ENCODE measurements at places on chromosomes 4 and X.
A peak's percentile ranks its signal among the peaks of the same experiment; 100 is the strongest.

GRCh38 chrX:9770319-9770718 lies 4.7 kb upstream of the GPR143 start:
- no peak for DNase-seq

GRCh38 chr4:80240976-80241375 lies 25.5 kb upstream of the FGF5 start:
- no peak for DNase-seq

- DNase-seq, result no peak
Measured at GRCh38 chrX:19172741-19173140, 50.5 kb upstream of the ADGRG2 start.

DNA sequence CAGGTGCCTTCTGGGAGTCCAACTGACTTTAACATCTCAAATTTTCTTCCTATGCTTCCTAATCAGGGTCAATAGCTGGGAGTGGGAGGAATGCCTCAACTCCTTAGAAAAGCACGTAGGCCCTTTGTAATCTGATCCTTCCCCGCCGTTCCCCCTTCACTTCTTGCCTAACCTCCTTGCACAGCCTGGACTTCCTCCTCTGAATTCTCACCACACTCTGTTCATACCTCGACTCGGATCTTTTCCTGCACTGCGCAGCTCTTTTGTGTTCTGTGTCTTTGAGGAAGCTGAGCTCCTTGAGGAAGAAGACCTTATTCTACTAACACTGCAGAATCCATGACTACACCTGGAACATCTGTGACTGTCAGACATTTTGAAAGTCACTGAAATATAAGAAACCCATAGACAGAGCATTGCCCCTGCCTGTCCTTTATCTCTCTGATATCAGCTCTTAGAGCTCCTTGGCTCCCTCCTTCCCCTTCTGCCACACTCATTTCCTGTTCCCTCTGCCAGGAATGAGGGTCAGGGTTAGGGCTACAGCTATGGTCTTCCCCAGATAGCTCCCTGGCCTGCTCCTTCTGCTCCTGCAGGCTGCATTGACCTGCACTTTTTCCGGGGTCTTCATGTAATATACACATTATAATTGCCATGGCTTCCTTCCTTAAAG lies 140.2 kb upstream of the LDB2 start:
- no peak for DNase-seq

DNA sequence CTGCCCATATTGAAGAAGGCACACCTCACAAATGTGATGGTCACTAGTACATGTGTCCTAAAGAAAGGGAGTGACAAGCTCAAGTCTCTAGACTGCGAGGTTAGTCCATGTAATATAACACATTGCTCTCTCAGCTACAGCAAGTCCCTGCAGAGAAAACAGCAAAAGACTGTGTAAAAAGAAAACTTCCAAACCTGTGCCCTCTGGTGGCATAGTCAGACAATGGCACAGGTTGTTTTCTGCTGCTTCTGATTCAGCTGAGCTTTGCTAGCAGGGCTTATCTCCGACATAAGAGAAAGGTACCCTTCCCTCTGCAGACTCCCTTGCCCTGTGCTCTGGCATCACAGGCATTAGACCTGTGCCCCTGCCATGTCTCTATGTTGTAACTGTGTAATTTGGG lies 1.4 kb upstream of the SERPINA7 start:
- no peak for DNase-seq

- no peak for DNase-seq
Measured at GRCh38 chrX:47540754-47541538, 20.1 kb upstream of the ARAF start.

DNA sequence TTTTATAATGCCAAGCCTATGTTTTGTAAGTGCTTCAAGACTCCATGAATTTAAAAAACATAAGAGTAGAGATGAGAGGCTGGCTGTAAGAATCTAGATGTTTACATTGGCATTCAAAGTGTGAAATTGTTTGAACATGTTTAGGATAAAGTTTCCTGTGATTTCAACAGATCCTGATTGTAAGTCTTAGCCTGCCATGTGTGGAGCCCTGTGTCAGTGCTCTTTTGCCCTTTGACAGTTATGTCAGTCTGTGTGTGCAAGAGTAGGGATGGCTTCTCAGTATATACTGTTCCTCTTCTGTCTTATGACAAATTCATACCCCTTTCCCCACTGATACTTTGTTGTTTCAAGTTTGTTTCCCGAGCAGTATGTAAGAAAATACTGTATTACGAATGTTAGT lies 68.2 kb downstream of the USP9X start:
- no peak for DNase-seq

- DNase-seq, result no peak
Measured at GRCh38 chr4:40976343-40976742, 226.6 kb downstream of the NSUN7 start.

DNA sequence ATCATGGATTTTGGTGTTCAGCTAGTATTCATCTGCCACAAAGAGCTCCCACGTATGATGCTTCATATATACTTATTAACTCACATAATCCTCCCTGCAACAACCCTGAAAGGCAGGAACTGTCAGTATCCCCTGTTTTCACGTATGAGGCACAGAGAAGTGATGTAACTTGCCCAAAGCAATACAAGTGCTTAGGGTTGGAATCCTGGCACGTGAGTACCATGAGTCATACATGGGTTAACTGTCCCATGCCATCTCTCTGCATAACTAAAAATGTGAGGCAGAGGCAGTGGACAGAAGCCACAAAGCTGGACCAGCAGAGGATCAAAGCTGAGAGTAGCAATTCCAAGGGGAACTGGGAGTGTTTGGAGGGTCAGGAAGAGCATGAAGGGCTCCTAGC lies 35.7 kb upstream of the EGFL6 start:
- no peak for DNase-seq

DNA sequence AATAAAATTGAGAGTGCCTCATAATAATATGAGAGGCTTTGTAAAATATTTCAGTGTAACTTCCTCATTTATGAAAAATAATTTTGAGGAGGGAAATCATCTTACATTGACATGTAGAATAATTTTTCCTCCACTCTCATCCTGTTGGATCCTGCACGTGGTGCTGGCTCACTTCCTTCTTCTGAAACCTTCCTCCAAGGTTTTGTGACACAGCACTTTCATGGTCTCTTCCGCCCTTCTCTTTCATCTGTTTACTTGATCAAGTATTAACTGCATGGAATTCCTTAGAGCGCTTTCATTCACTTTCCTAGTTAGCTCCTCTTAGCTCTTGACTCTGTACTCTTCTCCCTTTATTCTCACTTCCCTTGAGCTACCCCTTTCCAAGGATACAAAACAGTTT lies 246.5 kb downstream of the RAPGEF2 start:
- DNase-seq, result no peak

- DNase-seq, result no peak
Measured at GRCh38 chrX:10230222-10230621, 73.4 kb downstream of the CLCN4 start.

DNA sequence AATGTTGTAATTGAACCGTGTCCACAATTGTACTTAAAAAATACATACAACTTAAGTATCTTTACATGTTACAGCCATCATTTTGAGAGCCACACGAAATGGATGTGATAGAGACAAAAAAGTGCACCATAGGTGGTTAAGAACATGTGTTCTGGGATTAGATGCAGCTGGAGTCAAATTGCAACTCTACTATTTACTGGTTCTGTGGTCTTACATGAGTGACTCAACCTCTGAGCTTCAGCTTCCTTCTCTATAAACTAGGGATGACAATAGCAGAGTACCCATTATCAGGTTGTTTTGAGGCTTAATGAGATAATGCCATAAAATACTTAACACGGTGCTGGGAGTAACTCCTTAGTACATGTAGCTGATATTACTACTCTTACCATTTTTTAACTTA lies 130.4 kb downstream of the IDS start:
- DNase-seq, result no peak

- DNase-seq, result no peak
Measured at GRCh38 chr4:137599734-137600133, 67.4 kb upstream of the PCDH18 start.

GRCh38 chr4:46073778-46074177 lies 50.1 kb downstream of the GABRG1 start:
- no peak for DNase-seq

- no peak for DNase-seq
Measured at GRCh38 chrX:115988825-115989224, 181.7 kb upstream of the AGTR2 start.

DNA sequence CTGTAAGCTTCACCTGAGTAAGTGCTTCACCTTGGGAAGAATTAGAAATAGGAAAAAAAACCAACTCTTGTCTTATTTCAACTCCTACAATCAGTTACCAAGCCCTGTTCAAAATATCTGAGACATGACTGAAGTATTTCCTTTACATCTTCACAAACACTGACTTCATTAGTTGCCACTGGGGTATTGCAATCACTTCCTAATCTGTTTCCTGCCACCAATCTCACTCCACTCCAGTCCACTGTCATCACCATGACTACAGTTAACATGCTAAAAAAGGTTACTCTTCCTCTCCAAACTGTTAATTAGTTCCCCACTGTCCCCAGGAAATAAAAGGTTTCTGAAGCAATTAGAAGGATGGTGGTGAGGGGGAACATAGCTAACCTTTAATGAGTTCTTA lies 3.3 kb upstream of the SUPT20HL1 start:
- DNase-seq, result no peak

DNA sequence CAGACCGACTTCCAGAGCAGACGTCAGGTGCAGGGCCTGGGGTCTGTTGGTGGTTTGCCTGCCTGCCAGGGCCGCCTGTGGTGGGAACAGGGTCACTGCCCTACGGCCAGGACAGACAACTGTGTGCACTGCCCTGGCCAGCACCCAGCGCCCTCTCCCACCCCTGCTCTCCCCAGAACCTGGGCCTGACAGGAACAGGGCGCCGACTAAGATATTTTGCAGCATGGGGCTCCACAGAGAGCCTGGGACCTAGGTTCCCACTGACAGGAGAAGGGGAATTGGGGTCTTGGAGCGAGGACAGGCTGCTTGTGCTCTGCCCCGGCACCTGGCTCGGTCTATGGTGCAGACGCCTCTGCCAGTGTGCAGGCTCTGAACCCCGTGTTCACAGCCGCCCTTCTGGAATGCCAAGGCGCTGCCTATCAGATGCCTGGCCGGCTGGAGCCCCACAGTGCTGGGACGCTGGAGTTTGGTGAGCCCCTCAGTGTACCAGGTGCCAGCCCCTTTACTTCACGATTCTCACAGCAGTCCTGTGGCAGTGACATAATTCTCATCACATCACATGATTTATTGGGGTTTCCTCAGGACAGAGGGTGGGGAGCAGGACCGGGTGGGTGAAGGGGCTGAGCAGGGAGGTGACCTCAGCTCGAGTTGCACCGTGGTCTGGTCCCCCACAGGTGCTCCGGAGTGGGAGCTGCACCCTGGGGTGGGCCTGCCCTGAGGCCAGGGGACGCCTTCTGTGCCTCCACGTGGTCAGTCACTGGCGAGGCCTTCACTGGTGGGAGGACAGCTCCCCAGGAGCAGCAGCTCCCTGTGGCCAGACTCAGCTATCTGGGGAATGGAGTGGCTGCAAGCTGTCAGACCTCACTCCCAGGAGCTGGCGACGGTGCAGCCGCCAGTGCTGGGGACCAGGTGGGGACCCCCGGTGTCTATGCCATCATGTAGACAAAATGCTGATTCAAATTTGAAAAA lies 113.8 kb upstream of the LRPAP1 start:
- DNase-seq, result no peak

GRCh38 chrX:46686003-46686645 lies 72.8 kb downstream of the SLC9A7 start:
- DNase-seq, result no peak

DNA sequence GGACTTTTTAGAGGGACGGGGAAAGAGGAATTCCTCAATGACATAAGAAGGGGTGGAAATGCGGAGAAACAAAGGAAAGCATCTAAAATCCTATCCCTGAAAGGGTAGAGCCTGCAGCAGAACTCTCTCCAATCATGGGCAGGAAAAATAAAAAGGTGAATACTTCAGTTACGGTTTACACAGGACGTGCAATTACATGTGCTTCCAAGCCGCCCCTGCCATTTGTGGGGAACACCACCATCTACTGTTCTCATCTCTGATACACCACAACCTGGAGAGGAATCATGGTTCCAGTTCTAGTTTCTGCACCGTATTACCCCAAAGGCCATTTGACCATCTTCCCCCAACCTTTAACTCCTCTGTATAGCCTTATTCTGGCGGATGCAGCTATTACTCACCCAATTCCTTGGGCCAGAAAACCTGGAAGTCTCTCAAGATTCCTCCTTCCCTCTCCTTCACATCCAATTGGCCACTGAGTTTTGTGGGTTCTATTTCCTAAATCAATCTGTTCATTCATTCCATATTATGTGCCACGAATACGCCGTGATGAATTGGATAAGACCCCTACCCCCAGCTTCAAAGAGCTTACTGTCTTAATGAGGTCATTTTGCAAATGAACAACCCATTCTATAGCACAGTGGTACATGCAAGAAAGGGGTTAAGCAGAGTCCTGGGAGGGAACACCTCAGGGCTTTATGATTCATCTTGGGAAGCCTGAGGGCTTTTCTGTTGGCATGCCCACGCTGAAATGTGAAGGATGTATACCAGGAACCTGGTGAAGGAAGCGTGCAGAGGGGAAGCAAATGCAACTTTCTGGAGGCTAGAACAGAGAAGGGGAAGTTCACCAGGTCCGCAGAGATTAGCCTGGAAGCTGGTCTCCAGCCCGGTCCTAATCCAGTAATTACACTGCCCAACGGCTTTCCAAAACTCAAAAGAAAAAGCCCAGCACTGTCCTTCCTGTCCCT lies 1.4 kb upstream of the MSL3 start:
- no peak for DNase-seq

DNA sequence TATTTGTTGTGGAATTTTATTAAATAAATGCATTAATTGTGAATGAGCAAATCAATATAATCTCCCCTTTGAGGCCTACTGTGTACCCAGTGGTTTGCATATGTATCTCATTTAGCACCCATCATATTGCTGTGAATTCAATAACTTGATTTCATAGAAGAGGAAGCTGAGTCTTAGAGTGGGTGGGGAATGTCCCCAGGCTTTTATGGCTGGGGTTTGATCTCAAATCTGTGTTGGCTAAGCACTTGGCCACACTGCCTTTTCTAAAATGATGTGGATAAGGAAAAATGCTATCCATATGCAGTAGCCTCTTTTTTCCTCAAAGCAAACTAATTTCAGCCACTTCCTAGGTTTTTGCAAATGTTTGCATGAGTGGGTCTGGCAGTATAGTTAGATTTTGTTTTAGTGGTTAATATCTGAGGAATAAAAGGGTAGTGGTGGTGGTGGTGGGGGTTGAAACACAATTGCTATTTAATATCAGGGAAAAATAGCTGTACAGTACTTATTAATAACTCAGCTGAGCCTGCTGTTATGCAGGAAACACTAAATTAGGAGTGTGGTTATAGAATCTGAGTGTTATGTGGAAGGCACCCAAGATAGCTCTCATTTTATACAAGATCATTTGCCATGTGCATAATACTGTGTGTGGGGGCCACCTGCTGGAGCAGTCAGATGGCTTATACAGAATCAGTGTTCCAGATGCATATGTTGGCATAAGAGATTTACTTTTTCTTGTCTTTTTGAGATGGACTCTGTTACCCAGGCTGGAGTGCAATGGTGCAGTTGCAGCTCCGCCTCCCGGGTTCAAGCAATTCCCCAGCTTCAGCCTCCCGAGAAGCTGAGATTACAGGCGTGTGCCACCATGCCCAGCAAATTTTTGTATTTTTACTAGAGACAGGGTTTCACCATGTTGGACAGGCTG lies 108.0 kb downstream of the TMEM131L start:
- peak; percentile 26 for DNase-seq

GRCh38 chr4:165754664-165755063 lies 118.4 kb upstream of the TLL1 start:
- no peak for DNase-seq

GRCh38 chr4:151955721-151956380 lies 195.0 kb upstream of the GATB start:
- DNase-seq, result no peak
